ENCODE measurements at places on chromosomes 1 and 21. TPM values are rescaled to one million over a fixed set of nuclear protein-coding genes. Genes with fewer than 3 reads are reported as not detected.

DNA sequence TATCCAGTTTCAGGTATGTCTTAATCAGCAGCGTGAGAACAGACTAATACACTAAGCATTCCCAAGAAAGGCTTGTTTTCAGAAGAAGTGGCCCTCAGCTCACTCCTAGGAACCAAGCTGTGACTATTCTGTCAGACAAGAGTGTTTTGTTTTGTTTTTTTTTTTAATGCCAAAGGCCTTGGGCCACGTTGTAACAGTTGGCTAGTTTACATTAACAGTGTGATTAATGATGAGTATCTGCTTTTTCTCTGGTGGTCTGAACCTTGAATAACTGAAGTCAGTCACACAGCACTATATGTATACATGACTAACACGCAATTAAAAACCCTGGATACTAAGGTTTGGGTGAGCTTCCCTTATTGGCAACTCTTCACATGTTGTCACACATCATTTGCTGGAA, 21.9 kb downstream of the DPYD start:
- no peak for ATAC-seq
- no peak overlapping the region for H3K27ac ChIP-seq
- no peaks in the 10 kb centered on the region for H3K27me3 ChIP-seq
- H3K36me3 ChIP-seq = no peaks in the 10 kb centered on the region
- H3K4me3 ChIP-seq = no peak overlapping the region

- ATAC-seq = no peak
- H3K36me3 ChIP-seq = no peaks in the 10 kb centered on the region
- H3K4me3 ChIP-seq = no peak overlapping the region
- H3K4me1 ChIP-seq = no peaks in the 10 kb centered on the region
- H3K27me3 ChIP-seq = peaks cover 26% of the 10 kb centered on the region
- no peak overlapping the region for H3K27ac ChIP-seq
Observed at GRCh38 chr1:36752431-36752830, 269.7 kb upstream of the CSF3R start.

- H3K27me3 ChIP-seq = peaks cover 8% of the 10 kb centered on the region
- H3K27ac ChIP-seq = no peak overlapping the region
- no peaks in the 10 kb centered on the region for H3K4me1 ChIP-seq
- no peaks in the 10 kb centered on the region for H3K36me3 ChIP-seq
- no peak for ATAC-seq
Observed at GRCh38 chr1:96880626-96881025, 159.0 kb downstream of the PTBP2 start.

Gene KRTAP12-1
- not detected for total RNA-seq

- H3K4me3 ChIP-seq = no peak overlapping the region
- H3K4me1 ChIP-seq = no peaks in the 10 kb centered on the region
- no peak for ATAC-seq
- H3K27me3 ChIP-seq = peaks cover 16% of the 10 kb centered on the region
- no peak overlapping the region for H3K27ac ChIP-seq
- no peaks in the 10 kb centered on the region for H3K36me3 ChIP-seq
Observed at GRCh38 chr1:164794356-164794755, 235.4 kb downstream of the PBX1 start.

Gene BARHL2
- total RNA-seq = not detected

All from activated T-helper 17 cell treated with anti-CD3 and anti-CD28 coated beads, Interleukin-2, amount 50 U/mL, for 72 hours (primary cell).